ENCODE measurements at places on chromosomes 6 and 20.

GRCh38 chr6:44432726-44433125 is 45.2 kb downstream of the CDC5L start:
- DNase-seq, result no peak

- DNase-seq, result no peak
Observed at GRCh38 chr6:143026696-143027449, 33.8 kb upstream of the AIG1 start.

DNA sequence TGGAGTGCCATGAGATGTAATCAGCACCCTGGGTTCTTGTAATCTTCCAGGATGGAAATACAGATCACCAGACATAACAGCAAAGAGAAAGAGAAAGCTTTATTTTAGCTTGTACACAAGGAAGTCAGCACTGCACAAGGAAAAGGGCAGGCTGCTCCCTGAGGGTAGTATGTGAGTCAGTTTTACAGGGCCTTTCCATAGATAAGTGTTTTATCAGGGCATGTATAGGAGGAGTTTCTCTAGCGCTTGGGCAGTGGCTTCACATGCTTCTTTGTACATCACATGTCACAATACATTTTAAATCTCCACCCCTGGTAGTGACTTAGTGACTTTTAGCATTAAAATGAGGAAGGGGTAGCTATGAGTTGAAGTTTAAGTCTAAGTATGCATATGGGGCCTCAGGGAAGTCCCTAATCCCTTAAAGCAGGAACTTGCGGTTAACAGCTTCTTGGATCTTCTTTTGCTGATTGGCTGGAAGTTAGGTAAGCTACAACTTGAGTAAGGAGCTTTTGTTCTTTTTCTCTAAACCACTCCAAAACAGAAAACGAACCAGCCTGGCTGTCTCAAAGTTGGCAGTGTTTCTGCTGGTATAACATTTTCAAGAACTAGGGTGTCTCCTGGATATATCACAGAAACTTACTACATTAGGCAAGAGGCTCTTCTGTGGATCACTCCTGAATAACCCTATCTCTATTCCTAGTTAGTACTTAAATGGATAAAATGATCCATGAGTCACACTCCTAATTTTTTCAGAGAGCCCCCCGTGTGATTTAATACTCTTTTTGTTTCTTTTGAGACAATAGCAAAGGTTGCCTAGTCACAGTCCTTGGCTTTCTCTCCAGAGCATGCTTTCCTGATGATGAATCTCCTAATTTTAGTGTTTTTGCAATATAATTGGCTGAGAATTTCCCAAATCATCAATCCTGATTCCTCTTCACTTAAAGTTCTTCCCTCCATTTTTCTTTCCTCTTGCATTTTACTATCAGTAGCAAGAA is 60.2 kb downstream of the MRAP2 start:
- DNase-seq, result no peak

- no peak for DNase-seq
Observed at GRCh38 chr20:49713753-49714712, at the start of gene B4GALT5. Gene B4GALT5 (minus strand): TSS chr20:49713878. CDS start chr20:49713690, 188 bp downstream.
